DMS153 (cell line): ENCODE measurements at places on chromosomes 16 and 17.

DNA sequence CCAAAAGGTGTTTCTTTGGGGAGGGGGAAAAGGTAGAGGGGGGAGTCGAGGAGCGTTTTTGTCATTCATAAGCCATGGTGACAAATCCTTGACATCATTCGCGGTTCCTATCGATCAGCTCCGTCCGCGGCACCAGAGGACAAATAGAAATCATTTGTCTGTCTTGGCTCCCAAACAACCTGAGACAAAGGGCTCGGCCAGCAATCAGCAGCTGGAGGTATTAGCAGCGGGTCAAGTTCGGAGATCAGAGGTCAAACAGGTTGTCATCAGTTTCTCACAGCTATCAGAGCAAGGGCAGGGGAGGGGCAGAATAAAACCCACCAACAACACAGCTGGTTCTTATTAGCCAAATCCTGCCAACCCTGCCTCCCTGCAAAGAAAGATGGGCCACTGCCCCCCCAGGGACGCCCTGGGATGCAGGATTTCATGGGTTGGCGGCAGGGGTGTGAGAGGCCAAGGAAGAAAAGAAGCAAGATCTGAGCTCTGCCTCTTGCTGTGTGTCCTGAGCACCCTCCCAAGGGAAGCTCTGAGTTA lies 145.3 kb upstream of the LHX1 start:
- no peak for DNase-seq

DNA sequence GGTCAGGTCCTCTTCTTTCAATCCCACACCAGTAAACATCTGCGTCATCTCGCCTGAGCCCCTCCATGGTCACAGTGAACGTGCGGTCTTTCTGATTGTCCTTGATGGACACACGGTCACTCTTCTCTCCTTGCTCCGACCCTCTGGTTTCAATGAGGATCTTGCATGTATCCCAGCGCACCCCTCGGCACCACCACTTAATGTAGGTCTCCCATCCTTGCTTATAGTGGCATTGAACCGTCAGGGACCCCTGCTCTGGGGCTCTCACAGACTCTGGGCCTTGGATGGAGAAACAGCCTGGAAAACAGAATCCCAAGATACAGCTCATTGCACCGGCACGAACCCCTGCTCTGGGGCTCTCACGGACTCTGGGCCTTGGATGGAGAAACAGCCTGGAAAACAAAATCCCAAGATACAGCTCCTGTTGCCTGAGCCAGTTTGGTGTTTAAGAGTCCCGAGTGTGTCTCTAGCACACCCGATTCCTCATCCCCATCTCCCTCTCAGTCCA lies 5.4 kb downstream of the CD300LB start:
- DNase-seq, result no peak

DNA sequence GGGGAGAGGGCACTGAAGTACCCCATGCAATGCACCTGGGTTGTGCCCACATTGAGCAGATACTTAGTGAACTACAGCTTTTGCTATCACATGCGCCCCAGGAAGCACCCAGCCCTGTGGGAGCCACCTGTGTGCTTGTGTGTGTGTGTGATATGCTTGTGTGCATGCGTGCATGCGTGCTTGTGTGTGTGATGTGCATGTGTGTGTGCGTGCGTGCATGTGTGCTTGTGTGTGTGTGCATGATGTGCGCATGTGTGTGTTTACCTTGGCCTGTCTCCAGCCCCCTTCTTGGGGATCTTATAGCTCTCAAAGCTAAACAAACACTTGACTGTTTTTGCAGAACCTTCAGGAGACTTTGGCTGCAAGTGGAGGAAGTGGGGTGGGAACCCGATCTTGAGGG lies 841 bp downstream of the C16orf89 start:
- DNase-seq, result peak; percentile 46

GRCh38 chr16:31476303-31477219 lies 4.6 kb downstream of the TGFB1I1 start:
- no peak for DNase-seq

GRCh38 chr17:50461550-50462132 lies 7.0 kb downstream of the CHAD start:
- DNase-seq, result no peak

- DNase-seq, result no peak
Observed at GRCh38 chr17:3944485-3945388, 19.5 kb downstream of the ATP2A3 start.

- DNase-seq, result no peak
Observed at GRCh38 chr16:56683424-56684172, 1.3 kb downstream of the MT1X start.

DNA sequence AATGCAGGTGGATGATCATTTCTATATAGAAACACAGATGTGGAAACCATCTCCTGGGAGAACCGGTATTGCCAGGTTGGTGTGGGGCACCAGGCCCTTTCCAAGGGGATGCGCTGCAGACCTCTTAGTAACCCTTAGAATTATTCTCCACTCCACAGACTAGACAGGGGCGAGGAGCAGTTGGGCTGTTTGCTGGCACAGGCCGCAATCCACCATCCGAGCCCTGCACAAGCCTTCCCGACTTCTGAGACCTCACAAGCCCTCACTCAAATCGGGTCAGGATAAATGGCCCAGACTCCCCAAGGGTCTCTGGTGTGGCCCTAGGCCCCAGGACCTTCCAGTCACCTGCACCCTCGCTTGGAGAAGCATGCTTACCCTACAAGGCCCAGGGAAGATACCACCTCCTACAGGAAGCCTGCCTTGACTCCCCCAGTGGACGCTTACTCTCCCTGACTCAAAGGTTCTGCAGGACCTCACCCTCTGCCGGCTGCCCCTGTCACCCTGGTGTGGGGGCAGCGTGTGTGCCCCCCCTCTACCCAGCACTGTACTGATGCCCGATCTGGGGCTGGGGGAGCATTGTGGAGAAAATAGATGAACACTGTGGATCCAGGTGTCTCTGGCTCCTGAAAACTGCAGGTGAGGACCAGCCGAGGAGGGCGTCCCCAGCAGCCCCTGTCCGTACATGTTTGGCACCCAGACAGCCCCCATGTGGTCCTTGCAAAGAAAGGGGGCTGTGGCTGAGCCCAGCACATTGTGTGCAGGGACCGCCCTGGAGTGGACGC lies 49.8 kb upstream of the ACSF3 start:
- DNase-seq, result no peak

DNA sequence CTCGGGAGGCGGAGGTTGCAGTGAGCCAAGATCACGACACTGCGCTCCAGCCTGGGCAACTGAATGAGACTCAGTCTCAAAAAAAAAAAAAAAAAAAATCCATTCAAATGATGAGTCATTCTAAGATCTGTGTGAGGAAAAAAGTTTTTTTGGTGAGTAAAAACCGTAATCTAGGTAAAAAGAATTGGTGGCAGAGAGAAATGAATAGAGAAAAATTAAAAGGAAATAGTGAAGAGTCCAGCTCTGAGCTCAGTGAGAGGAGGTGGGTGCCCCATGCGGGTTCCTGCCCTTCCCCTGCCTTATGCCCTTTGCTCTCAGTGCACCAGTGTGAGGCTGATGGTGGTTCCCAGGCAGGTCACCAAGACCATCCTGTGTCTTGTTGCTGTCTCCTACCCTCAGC lies 20.9 kb downstream of the GAN start:
- DNase-seq, result no peak

DNA sequence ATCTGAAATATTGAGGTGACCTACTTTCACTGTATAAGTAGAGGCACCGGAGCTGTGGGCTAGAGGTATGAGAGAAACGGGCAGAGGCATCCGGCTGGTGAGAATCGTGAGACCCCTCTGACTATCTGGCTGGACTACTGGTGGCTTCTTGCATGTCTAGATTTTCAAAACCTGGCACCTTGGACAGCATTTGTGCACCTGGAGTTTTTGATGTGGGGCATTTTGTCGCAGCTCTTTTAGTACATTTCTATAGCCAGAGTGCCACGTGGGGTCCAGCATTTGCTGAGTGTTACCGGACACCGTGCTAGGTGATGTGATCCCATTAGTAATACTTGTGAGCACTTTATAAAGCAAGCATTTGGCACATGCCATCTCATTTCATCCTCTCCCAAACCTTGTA lies 32.6 kb upstream of the SHISA9 start:
- no peak for DNase-seq

DNA sequence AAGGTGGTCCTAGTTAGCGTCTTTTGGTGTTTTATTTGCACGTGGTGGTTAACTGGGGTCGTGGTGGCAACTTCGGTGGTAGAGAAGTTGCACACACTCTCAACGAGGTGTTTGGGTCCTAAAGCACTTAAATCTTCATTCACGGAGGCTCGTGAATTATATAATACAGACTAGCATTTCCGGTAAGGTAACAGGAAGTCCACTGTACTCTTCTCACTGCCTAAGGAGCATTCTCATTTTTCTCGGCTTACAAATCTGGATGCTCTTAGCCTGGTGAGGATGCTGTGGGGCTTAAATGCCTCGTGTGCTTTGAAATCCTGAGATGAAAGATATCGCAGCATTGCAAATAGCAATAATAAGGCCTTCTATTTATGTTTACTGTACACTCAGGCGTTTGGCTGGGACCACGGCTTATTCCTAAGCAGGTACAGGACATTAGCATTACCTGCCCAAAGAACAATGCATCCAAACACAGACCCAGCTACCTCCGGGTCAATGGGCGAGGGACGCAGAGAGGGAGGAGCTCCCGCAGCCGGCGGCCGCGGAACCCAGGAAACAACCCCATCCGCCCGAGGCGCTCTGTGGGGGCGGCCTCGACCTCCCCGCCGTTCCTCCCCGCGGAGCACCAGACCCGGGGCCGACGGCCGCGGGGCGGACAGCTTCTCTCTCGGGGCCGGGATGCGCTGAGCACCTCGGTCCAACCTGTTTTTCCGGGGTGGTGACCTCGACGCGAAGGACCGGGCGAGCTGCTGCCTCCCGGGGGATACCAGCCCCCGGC lies 856 bp downstream of the DNAJA2 start:
- DNase-seq, result no peak

DNA sequence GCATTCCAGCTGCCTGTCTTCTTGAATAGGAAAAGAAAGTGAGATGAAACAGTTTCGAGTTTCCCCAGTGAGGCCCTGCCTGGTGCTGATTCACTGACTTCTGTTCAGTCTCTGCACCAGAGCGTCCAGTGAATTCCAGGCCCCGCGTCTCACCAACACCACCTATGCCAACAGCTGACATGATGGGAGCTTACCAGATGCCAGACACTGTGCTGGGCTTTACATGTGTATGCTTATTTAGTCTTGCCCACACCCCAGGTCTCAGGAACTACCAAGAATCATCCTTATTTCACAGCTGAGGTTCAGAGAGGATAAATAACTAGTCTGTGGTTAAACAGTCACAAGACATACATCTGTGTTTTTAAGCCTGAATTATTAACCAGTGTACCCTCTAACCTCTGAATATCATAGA lies 29.1 kb upstream of the IRX6 start:
- no peak for DNase-seq

DNA sequence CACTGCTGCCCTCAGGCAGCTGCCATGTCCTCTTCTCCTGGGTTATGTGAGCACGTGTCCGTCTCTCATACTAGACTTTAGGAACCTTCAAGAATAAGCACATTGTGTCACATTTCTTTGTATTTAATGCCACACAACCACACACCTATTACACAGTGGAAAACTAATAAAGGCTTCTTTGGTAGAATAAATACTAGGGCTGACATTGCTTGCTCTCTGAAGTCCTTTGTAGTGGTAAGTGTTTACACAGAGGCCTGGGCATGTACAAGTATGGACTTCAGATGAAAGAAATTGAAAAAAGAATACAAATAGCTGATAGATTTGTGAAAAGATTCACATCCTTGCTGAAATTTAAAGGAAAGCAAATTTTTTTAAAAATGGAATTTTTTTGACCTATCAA lies 188.1 kb upstream of the CCL2 start:
- peak; percentile 72 for DNase-seq

- DNase-seq, result no peak
Observed at GRCh38 chr16:12620150-12620549, 183.5 kb downstream of the CPPED1 start.

- DNase-seq, result no peak
Observed at GRCh38 chr16:8768692-8769091, 28.7 kb downstream of the TMEM186 start.

DNA sequence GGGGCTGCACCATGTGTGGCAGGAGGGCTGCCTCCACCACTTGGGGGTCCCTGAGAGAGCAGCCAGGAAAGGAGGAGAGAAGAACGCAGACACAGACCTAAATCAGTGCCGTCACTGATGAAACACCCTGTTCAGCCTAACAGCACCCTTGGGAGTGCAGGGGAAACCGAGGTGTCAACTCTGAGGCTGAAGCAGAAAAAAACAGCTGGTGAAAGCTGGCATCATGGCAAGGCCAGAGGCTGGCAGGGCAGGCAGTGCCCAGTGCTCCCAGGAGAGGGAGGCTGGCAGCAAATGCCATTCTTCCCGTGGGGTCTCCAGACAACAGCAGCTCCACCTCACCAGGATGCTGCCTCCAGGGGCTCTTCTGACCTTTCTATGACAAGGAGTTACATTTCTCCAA lies 23.1 kb downstream of the SPHK1 start:
- DNase-seq, result no peak

DNA sequence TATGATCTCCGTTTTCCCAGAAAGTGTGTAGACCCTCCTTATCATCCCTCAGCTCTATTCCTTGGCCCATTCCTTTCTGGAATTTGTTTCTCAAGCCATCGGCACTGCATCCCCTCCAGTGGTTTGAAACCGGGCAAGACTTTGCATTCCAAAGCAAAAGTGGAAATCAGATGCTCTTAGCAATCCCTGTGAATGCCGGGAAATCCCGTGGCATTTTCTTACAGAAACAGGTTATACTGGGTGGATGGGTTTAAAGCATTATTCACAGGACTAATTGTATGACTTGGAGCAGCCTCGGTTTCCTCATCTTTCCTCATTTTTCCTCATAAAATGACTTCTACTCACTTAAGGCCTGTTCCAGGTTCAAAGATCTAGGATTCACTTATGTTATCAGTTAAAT lies 52.0 kb downstream of the MAP2K6 start:
- DNase-seq, result no peak

DNA sequence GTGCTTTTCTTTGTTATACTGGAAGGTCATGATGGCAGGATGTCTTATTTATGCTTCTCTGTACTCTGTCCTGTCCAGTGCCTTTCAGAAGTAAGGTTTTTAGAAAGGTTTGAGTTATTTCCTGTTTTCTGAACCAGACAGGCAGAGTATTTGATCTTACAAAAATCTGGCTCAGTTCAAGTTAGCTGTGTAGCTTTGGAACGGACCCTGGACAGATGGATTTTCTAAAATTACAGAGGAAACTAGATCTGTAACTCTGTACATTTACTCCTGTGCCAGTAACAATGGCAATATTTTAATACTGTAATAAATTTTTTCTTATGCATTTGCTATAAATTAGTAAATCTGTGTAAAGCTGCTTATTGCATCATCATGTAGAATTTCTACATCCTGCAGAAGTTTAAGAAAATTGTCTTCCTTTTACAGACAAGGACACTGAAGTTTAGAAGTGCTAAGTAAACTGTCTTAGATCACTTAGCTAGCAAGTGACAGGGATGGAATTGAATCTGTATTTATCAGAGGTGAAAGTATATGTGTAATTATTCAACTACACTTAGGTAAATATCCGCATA lies 347.6 kb downstream of the WWOX start:
- no peak for DNase-seq
